ENCODE measurements at places on chromosomes 3 and 15.

DNA sequence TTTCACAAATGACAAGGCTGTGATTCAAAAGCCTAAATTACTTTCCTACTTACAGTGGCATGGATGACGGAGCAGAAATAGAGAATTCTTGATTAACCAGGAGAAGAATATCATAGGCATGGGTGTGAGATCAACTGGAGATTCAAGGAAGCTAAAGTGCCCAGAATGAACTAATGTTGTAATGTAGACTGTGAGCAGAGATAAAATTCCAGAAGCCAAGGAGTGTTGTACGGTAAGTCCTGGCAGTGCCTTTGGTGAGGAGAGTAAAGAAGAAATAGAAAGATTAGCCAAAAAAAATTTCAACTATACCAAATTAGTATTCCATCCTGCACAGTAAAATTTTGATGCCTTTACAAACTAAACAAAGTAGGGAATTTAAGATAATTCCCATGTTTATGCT is 75.9 kb downstream of the ZBTB20 start:
- DNase-seq, result no peak

DNA sequence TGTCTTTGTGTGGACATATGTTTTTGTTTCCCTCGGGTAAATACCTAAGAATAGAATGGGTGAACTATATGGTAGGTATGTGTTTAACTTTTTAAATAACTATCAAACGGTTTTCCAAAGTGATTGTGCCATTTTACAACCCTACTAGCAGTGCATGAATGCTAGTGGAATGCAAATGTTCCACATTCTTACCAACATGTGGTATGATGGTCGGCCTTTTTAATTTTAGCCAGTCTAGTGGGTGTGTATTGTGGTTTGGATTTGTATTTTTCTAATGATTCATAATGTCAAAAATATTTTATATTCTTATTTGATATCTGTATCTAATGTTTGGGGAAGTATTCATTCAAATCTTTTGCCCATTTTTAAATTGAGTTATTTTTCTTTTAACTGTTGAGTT is 68.2 kb upstream of the SMAD3 start:
- DNase-seq, result no peak

- DNase-seq, result no peak
Measured at GRCh38 chr15:33492434-33493052, 181.8 kb downstream of the RYR3 start.

DNA sequence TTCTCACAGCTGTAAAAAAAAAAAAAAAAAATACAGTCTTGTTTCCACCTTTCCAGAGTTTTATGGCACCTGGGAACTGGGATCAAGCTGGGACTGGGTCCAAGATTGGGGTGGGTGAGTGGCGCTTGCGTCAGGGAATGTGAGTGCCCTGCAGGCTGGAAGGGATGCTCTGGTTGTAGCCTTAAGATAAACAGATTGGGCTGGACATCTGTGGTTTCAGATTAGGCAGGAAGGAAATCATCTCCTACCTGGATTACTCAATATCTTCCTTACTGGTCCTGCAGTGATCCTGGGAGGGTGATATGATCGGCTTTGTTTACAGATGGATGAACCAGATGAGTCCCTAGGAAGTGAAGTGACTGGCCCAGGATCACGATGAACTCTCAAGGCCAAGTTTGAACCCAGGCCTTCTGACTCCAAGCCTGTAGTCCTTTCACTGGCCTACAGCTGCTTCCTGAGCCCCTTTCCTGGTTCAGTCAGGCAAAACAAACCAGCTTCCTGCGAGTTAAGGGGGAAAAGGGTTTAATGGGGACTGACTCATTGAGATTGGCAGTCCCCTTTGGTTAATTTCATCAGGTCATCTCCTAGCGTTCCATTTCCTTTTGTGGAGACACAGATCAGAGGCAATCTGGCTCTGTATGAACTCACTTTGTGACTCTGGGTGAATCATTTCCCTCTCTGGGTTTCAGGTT is 179.8 kb downstream of the THSD4 start:
- DNase-seq, result no peak

DNA sequence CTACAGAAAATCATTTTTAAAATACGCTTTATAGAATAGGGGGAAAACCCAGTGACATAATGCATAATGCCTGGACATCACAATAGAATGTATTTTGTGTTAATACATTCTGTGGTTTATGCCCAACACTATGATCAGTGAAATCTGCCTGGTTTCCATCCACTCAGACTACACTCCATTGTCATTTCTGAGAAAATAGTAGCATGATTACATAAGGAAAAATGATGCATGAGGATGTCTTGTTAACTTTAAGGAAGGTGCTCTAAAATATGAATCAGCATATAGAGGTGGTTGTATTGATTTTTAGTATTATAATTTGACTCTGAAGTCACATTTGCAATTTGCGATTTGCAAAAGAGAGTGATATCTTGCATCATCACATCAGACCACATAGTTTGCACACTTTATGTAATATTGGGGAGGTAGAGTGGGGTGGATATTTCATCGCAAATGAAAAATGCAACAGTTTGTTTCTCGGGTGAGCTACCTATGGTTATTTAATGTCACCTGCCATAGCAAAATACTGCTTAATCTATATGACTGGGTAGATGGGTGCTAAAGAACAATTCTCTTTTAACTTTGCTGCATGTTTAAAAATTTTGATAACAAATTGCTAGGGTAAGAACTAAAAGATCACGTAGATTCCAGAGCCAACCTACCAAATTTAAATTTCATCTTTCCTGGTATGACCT is 403.9 kb downstream of the IL5RA start:
- no peak for DNase-seq

DNA sequence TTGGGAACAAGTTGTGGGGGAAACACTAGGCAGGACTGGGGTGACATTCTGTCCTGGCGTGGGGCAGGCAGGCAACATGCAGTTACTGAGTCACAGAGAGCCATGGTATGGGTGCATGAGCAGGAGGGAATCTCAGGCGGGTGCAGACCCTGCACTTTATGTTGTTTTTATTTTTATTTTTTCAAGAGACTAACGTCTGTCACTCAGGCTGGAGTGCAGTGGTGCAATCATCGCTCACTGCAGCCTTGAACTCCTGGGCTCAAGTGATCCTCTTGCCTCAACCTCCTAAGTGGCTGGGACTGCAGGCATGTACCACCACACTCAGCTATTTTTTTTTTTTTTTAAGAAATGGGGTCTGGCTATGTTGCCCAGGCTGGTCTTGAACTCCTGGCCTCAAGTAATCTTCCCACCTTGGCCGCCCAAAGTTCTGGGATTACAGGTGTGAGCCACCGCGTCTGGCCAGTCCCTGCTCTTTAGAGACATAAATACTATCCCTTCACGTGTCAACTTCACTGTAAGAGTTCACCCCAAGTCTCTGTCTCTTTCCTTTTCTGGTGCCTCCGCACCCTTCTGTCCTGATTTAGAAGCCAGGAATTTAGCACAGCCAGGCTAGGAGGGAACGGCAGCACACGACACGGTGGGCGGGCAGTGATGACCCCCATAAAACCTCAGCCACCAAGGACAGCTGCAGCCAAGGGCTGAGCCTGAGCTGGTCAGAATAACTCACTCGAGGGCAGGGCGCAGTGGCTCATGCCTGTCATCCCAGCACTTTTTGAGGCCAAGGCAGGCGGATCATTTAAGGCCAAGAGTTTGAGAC is 72.8 kb upstream of the IQSEC1 start:
- DNase-seq, result no peak

DNA sequence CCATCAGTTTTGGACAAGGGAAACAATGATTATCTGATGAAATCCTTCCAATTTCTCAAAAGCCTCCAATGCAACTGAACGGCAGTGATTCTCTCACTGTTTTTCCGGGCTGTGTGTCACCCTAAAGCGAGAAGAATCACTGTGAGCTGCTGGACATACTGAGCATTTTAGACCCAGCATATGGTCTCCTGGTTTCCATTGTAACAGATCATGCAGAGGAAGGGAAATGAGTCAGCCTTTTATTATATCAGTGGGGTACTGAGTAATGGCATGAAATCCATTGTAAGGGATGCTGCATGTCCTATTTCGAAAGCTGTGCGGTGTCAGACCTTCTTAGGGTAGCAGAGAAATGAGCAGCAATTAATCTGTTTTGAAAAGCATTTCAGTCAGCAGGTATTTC is 287.1 kb downstream of the IL5RA start:
- no peak for DNase-seq

DNA sequence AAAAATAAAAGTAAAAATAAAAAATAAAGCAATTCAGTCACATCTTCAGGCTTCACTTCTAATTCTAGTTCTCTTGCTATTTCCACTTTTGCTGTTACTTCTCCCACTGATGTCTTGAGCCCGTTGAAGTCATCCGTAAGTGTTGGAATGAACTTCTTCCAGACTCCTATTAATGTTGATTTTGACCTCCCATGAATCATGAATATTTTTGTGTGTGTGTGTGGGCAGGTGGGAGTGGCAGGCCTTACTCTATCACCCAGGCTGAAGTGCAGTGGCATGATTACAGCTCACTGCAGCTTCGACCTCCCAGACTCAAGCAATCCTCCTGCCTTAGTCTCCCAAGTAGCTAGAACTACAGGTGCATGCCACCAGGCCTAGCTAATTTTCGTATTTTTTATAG is 10.7 kb downstream of the USP4 start:
- no peak for DNase-seq

DNA sequence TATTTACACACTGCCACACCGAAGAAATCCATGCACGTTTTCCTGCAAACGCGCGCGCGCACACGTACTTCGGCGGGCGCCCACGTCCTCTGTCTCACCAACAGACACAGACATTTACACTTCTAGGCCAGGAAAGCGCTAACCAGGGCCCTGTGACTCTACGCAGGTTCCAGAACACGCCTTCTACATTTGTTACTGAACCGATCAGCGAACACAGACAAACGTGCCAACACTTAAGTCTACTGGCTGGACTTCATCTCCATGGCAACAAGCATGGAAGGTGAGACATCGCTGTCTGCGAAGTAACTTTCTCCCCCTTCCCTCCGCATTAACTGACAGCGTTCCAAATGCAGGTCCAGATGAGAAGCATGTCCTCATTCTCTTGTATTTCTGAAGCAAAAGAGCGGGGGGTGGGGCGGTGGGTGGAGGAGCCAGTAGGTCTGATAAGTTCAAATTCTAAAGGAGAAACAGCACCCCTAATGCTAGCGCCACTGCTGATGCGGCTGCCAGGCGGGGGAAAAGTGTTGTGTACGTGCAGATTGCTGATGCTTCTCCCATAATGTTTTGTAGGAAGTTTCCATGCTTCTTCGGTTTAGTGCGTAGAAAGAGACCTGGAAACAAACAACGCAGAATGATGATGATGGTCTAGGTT is at the start of gene CTXN2:
CTXN2 (plus strand) TSS at position 92 of the 652 bp plus-strand sequence. CDS start 9,636 bp downstream, outside the sequence.
- DNase-seq, result no peak

DNA sequence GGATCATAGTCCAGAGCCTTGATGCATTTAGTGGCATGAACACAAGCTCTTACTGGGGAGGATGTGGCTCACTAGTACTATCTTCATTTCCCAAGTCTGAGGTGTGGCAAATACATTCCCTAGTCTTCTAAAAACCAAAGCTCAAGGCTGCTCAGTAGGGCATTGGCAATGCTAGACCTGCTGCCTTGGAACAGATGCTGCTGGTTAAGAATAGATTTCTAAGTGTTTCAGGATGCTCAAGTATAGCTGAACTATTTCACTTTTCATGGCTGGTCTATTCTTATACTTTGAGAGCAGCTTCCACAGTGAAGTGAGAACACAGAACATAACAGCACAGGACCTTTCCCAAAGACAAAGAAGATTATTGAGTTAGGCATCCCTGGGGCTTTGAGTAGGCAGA is 178.8 kb downstream of the CHST2 start:
- DNase-seq, result no peak

DNA sequence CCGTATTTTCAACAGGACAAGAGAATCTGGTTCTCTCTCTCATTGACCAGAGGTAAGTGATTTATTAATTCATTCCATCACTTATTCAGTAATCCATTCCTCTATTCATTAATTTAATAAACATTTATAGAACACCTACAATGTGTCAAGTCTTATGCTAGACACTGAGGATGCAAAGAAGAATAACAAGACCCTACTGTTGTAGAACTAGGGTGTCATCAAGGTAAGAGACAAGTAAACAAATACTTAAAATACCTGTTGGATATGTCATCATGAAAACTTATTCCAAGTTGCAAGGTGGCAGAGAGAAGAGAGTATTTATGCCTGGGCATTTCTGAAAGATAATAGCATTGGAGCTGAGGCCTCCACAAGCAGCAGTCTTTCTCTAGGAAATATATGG is 257.8 kb downstream of the CDIN1 start:
- no peak for DNase-seq

DNA sequence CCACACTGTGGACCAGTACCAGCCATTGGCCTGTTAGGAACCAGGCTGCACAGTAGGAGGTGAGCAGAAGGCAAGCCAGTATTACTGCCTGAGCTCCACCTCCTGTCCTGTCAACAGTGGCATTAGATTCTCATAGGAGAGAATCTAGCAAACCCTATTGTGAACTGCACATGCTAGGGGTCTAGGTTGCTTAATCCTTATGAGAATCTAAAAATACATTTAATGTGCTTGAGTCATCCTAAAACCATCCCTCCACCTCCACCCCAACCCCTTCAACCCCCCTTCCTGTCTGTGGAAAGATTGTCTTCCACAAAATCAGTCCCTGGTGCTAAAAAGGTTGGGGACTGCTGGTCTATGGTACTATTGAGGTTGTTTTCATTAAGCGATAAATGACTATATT is 49.3 kb upstream of the KCNAB1 start:
- DNase-seq, result no peak

DNA sequence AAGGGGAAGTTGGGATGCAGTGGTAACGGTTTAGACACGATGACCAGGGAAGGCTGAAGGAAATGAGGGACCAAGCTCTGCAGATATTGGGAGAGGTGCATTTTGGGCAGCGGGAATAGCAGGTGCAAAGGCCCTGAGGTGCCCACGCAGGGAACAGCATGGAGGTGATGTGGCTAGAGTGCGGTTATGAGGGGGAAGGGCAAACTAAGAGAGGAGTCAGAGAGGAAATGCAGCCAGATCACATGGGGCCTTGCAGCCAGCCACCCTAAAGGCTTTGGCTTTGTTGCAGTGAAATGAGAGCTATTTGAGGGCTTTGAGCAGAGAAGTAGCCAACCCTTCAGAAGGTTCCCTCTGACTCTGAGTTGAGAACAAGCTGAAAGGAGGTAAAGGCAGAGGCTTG is 2.6 kb downstream of the SPATA12 start:
- DNase-seq, result no peak

GRCh38 chr15:89142423-89142822 is 54.2 kb downstream of the ABHD2 start:
- no peak for DNase-seq

DNA sequence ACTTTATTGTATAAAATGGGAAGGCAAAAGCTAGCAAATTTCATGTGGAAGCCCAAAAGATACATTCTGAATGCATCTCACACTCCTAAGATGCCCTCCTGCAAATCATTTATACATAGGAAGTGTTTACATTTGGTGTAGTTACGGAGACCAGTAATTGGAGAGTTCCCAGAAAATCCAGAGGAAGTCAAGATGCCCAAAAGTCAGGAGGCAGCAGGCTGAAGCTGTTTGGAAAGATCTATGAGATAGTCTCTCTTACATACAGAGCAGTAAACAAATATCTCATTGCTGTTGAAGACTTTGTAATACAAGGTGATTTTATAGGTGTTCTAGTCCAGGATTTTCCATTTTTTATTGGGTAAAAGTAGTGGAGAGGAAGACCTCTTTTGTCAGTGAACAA is 8.8 kb downstream of the KLHL24 start:
- DNase-seq, result no peak

GRCh38 chr3:149426325-149426724 is 48.2 kb upstream of the TM4SF4 start:
- DNase-seq, result no peak

All from stimulated activated CD4-positive, alpha-beta T cell treated with anti-CD3 and anti-CD28 coated beads, Interleukin-1b, Interleukin-23, amount 100 ng/mL, for 4 hours (primary cell).